ENCODE measurements at places on chromosomes 1 and 21.

DNA sequence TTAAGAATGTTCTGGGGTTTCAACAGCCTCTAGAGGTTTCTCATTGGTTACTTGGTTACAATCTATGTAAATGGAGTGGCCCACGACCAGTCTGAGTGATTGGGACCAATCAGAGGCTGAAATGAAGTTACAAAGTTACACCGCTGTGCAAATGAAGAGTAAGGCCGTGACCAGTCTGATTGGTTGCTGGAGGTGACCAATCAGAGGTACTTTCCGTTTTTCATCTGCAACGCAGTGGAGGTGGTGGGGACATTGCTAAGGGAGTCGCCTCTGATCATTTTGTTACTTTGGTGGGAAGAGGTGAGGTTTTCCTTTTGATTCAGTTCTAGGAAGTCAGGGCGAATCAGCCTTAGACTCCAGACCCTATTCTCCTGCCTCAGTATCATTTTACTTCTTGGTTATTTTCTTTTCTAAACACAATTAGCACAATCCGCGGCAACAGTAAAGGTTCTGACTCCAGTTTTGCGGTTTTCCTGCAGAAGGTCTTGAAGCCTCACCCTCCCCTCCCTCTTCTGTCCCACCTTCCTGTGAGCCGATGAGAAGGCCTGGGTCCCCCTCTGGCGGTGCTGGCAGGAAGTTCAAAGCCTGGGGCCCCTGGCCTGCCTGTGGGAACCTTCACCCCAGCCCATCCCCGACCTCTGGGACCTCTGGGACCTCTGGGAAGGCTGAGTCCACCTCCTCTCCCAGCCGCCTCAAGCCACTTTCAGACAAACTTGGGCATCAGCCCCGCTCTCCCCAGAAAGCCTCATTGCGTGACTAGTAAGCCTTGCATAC, 38.7 kb upstream of the TTC34 start:
- DNase-seq = no peak

- DNase-seq = peak; percentile 58
Observed at GRCh38 chr1:8570465-8570864, 247.0 kb downstream of the RERE start.

GRCh38 chr1:28240024-28240423, 4.1 kb downstream of the ATP5IF1 start:
- DNase-seq = no peak

DNA sequence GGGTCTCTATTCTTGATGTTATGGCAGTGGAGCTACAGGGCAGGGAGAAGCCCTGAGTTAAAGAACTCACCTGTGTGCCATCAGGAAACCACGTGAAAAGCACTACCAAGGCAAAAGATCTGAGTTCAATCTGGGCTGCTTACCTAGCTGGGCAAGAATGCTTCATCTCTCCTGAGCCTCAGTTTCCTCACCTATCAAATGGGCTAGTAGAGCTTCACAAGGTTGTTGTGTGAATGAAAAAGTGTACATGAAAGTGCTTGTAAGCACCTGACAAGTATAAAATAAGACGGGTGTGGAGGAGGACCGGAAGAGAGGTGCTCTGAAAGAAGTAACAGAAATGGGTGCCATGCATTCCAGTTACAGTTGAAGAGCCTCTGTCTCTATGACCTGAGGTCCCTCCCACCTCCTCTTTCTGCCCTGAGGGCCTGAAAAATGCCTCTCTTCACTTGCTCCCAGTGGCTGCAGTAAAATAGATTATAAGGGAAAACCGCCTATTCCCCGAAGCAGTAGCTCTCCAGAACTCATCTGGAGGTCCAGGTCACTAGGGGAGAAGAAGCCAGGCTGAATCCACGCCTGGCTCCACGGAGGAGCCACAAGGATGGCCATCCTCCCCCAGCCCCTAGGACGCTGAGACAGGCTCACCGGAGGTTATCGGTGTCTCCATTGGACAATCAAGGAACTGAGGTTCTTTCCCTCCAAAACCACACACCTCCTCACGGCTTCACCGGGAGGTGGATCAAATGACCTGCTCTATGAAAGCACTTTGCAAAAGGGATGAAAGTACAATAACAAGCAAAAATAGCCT, 1.4 kb downstream of the GPR161 start:
- DNase-seq = peak; percentile 76

DNA sequence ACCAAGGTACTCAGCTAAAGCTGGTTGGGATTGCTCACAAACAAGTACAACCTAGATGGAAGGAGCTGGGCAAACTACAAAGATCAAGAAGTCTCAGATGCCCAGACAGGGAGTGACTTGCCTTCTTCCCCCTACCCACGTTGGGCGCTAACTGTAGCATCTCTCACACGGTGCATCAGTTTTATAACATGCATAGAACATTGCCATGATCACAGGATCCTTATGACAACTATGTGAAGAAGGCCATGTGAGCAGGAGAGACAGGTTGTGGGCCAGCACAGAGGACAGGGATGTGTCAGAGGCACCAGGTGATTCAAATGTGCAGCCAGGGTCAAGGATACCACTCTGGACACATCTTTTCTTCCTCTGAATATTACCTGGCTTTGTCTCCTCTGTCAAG, 28.3 kb upstream of the CYP4B1 start:
- DNase-seq = no peak

DNA sequence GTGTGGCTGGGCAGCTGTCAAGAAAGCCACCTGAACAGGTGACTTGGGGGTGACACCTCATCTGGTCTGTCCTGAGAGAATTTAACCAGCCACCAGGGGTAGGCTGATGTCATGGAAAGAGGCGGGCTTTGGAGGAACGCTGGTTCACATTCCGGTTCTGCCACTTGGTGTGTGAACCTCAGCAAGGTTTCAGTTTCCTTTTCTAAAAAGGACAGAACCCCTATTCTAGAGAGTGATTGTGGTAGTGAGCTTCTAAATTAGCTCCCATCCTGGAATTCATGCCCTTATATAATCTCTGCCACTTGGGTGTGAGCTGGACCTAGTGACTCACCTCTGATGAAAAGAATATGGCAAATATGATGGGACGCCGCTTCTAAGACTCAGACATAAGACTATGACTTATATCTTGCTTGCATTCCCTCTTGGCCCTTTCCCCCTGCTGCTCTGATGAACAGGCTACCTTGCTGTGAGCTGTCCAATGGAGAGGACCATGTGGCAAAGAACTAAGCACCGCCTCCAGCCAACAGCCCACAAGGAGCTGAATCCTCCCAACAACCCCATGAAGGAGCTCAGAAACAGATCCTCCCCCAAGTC, 332.1 kb downstream of the RRAGC start:
- DNase-seq = no peak

DNA sequence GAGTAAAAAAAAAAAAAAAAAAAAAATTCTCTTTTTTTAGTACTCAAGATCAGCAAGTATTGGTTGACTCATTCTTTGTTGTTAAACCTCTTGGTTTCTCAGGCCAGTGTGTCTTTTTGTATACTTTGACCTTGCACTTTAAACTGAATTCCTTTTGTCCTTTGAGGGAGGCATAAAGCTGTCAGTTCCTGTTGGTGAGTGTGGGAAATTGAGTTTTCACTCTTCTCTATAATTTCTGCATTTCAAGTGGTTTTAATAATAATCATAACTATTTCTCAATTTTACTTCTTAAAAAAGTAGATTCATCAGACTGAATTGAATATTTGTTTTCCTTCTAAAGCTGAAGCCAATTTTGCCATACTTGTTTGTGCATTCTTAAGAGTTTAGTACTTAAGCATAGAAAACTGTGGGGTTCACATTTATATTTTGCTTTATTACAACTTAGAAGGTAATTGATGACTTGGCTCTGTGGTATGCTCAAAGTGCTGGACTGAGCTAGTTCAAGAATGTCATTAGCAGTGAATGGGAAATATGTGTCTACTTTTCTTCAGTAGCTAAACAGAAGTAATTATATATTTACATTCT, 43.4 kb downstream of the ITSN1 start:
- no peak for DNase-seq

GRCh38 chr1:84960371-84960770, 36.5 kb downstream of the MCOLN2 start:
- no peak for DNase-seq

GRCh38 chr1:11650331-11650991, 3.8 kb downstream of the FBXO2 start:
- DNase-seq = peak; percentile 68

GRCh38 chr21:26072666-26073615, 97.6 kb downstream of the APP start:
- no peak for DNase-seq

Data from eye (tissue), 1 donor.